ENCODE measurements at places on chromosomes 16 and 17. TPM values are rescaled to one million over a fixed set of nuclear protein-coding genes. Genes with fewer than 3 reads are reported as not detected.

DNA sequence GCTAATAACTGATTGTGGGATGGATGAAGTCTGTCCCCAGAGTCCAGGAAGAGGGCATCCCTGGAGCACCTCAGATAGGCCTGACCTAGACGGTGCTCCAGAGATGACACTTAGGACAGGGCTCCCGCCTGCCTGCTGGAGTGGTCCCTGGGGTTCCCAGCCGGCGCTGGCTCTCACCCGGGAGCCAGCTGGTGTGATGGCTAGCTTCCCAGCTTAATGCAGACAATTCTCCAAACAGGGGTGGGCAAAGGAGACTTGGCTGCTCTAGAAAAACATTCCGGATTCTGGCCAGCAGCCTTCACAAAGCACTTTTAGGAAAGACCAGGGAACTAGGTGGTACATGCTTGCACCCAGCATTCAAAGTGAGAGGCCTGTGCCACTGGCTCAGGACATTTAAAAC, 18.6 kb downstream of the ACE start:
- no peak for DNase-seq

DNA sequence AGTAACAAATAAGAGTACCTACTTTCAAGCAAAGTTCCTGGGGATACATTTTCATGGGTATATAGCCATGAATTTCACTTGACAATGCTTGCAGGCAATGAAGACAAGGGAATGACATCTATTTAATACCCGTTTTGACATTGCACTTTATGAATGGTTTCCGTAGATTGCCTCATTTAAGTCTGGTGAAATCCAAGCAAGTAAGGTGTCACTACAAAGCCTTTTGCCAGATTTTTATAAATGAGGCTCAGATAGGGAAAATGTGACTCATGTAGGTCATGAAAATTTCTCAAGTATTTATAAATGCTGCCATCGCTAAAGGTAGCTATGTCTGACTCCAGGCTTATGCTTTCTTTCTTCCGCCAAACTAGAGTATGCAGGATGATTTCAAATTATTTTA, 644.3 kb downstream of the CDH8 start:
- no peak for DNase-seq

Gene NOL11
- 81.5 TPM for total RNA-seq

Gene RNF43
- 20.5 TPM for total RNA-seq

All from activated T-helper 2 cell treated with anti-CD3 and anti-CD28 coated beads, Interferon-gamma antibody, Interleukin-2, Interleukin-4, amounts not matched to agents 10 μg/mL and 5 μg/mL and 100 μg/mL, durations not matched to agents 14 hours and 24 hours and 36 hours (primary cell).